ENCODE measurements at places on chromosomes 11 and 22.

DNA sequence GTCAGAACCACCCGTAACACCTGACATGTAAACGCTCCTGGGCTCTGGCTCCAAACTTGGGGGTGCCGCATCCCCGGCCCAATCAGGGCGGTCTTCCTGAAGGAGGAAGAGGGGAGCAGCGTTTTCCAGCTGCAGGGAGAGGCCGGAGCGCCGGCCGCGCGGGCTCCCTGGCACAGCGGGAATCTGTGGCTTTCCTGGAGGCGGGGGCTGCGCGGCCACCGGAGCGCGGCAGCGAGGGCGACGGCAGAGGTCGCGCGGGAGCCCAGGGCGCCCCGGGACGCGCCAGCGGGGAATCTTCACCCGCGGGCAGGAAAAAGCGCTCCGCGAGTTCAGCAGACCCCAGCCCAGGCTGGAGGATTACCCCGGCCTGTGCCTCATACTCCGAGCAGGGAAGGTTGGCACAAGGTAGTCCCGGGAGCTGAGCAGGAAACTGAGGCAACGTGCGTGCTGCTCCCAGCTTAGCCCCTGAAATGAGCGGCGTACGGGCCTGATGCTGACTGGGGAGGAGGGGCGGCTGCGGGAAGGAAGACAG, 600 bp upstream of the ESAM start:
- no peak for DNase-seq

- DNase-seq = no peak
Measured at GRCh38 chr22:24026733-24027132, 15.6 kb downstream of the CABIN1 start.

- no peak for DNase-seq
Measured at GRCh38 chr11:56624661-56625110, 10.0 kb upstream of the OR5M1 start.

GRCh38 chr11:83256602-83257340, 29.4 kb downstream of the CCDC90B start:
- no peak for DNase-seq

DNA sequence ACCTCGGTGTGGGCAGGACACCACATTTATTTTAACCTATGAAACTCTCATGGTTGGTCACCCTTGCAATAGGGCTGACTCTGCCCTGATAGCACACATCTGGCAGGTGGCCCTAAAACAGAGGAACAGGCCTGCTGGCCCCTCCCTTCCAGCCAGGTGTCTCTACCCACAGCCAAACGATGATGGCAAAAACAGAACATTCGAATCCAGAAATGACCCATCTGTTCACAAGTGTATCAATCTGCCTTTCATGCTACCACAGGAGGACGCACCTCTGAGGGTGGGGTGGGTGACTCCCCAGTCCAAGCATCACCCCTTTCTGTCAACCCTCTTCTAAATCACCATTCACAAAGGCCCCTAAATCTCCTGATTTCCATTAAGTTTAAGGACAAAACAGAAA, 118.1 kb downstream of the ETS1 start:
- no peak for DNase-seq

DNA sequence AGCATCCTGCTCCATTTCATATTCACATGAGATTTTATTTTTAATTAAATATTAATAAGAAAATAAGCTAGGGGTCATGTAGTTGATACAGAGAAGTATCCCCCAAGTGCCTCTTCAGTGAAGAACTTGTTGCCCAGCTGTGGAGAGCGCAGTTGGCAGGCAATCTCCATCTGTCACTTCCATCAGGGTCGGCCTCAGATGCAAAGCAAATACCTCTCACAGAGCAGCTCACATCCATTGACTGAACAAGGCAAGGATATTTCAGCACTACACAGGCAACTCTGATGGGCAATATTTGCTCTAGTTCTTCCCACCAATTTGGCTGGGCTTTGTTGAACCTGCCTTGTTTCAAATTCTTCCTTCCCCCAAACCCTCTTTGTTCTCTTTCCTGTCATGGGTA, 129.4 kb downstream of the NOX4 start:
- no peak for DNase-seq

GRCh38 chr11:58028687-58029411, 1.9 kb upstream of the OR6Q1 start:
- no peak for DNase-seq

DNA sequence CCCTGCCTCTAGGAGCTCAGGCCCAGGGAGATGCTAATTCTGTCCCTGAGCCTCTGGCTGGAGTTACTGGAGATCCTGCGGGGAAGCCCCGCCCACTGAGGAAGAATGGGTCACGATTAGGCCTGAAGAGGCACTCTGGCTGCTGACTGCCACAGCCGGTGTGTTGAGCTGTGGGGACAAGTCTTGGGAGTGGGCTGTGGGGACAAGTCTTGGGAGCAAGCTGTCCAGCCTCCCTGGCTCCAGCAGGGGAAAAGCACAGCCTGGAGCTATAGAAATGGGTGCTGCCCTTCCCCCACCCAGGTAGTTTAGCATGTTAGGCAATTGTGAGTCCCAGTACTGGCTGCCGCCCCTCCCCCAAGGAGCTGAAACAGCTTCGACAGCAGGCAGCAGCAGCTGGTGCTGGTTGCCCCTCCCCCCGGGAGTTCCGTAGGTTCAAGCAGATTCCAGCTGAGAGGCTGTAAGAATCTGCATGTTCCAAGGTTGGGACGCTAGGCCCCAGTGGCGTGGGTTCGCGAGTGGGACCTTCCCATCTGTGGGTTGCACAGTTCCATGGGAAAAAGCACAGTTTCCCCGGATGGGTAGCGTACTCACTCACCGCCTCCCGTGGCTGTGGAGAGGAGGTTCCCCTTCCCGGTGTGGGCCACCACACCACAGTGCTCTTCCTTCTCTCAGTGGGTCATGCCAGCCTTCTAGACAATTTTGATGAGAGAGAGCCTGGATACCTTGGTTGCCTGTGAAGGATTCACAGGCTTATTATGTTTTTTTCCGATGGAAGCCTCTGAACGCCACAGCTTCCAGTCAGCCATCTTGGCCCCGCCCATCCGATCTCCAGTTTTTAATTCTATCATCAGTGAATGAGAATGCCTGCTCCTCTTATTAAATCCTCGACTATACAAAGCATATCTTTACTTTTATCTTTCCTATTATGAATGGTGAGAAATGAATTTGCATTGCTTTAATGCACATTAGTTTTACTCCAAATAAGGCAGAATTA, 61.5 kb downstream of the MSANTD4 start:
- no peak for DNase-seq

GRCh38 chr22:50008151-50009040, 4.2 kb downstream of the IL17REL start:
- DNase-seq = no peak

- DNase-seq = no peak
Measured at GRCh38 chr11:114925591-114925990, 247.3 kb downstream of the NXPE2 start.

DNA sequence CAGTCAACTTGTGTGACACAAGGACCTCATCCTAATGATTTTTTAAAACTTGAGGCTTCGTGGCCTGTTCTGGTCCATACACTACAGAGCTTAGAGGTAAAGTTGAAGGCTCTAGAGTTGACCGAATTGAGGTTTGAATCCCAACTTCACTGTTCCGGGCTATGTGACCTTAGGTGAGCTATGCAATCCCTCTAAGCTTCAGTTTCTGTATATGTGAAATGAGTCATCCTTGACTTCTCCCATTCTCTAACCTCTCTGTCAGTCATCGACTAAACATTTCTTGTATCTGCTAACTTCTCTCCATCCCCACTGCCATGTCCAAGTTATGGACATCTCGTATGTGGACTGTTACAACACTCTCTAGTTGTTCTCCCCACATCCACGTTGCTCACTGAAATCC, 178.2 kb upstream of the TMEM45B start:
- no peak for DNase-seq

DNA sequence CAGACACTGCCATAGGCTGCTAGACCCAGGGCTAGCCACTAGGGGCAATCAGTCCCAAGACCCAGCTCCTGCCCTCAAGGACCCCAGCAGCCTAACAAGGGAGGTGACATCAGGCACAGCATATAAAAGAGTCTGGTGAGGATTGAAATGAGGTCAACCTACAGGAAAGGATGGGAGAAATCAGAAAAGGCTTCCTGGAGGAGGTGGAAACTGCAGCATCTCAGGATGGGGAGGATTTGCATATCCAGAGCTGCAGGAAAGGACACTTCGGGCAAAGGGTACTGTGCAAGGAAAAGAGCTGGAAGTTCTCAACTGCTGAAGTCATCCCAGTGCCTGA, 2.9 kb upstream of the ARFGAP2 start:
- DNase-seq = peak; percentile 50

GRCh38 chr11:120024586-120024985, 113.3 kb downstream of the TRIM29 start:
- DNase-seq = no peak

DNA sequence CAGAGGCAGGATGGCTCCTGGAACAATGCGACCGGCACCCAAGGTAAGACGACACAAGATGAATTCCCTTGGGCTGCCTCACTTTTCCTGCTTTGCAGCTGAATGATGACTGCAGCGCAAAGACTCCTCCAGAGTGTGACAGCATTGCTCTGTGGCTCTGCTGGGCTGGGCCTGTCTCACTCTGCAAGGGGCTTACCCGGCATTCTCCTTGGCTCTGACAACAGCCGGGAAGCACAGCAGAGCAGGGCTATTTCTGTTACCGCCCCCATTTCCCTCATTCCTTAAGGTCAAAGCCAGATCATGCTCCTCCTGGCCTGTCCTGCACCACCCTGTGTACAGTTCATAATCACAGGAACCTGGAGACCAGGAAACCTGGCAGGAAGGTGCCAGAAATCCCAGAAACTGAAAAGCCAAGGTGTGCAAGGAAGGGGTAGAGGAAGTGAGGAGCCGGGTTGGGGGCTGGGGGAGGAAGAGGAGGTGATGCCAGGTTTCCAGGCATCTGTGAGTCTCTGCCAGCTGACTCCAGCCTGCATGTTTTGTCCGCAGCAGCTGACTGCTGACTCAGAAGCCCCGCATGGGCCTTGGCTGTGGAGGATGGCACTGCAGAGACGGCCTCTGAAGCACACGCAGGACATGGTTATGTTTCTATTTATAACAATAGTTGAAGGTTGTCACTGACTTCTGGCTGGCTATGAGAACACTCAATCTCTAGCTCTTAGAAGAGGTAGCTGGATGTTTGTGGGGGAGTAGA, 113.6 kb downstream of the MICAL3 start:
- DNase-seq = no peak
